ENCODE measurements at places on chromosomes 12 and 14. TPM values are rescaled to one million over a fixed set of nuclear protein-coding genes. Genes with fewer than 3 reads are reported as not detected.

Gene WNT1
- total RNA-seq = not detected

Gene LRP1-AS
- total RNA-seq = not detected

Gene CLEC2A
- total RNA-seq = not detected

Gene TMX1
- total RNA-seq = 45.3 TPM

Gene LGR5
- not detected for total RNA-seq
